ENCODE measurements at places on chromosomes 4 and X.

DNA sequence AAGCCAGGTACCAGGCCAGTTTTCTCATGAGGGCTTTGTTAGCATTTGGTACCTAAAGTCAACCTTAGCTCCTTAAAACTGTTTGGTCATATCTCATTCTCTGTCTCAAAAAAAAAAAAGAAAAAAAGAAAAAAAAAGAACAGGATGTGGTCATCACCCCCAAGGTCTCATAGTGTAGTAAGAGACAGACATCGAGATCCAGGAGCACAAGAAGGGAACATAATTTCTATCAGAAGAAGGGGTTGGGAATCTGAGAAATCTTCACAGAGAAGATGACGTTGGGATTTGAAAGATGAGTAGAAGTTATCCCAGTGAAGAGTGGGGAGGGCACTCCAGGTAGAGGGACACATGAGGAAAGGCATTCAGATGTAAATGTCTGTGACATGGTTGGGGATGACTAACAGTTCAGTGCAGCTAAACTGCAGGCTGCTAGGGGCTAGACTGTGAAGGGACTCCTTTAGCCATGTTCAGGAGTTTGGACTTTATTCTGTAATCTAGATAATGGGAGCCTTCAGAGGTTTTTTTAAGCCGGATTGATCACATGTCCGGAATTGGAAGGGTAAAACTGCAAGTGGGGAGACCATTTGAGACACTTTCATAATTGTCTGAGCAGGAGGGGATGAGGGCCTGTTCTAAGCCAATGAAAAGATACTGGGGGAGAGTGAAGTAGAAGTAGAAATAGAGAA lies 26.9 kb upstream of the GJB1 start:
- DNase-seq, result no peak

- no peak for DNase-seq
These were observed 121.9 kb downstream of the DKK2 start for GRCh38 chr4:106914223-106914622.

GRCh38 chr4:98833384-98833783 lies 95.5 kb downstream of the EIF4E start:
- no peak for DNase-seq

- no peak for DNase-seq
These were observed 55.5 kb upstream of the NYX start for GRCh38 chrX:41391606-41392005.

DNA sequence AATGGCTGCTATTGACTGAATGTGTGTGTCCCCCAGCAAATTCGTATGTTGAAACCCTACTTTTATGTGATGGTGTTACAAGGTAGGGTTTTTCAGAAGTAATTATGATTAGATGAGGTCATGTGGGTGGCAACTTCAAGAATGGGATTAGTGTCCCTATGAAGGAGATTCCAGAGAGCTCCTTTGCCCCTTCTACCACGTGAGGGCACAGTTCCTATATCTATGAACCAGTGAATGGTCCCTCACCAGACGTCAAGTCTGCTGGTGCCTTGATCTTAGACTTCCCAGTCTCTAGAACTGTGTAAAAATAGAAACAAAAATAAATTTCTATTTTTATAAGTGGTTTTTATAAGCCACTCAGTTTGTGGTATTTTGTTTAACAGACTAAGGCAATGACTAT lies 1137.6 kb upstream of the IGFBP7 start:
- peak; percentile 1 for DNase-seq

GRCh38 chr4:99361268-99361898 lies 8.8 kb upstream of the ADH1C start:
- DNase-seq, result no peak

GRCh38 chr4:159360549-159360948 lies 257.7 kb downstream of the RAPGEF2 start:
- DNase-seq, result no peak

GRCh38 chrX:118720058-118720707 lies 7.2 kb upstream of the IL13RA1 start:
- DNase-seq, result no peak

- DNase-seq, result no peak
These were observed 51.8 kb downstream of the TBL1X start for GRCh38 chrX:9516635-9517034.

DNA sequence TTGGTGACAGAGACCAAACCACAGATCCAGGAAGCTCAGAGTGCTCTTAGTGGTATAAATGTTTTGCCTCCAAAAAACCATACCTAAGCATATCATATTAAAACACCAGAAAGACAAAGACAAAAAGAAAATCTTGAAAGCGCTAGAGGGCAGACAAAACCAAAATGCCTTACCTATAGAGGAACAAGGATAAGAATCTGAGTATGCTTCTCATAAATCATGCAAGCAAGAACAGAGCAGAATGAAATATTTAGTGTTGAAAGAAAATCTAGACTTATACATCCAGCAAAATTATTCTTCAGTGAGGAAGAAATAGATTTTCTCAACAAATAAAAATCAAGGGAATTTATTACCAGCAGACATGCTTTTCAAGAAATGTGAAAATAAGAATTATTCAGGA lies 941.0 kb upstream of the INTU start:
- no peak for DNase-seq

DNA sequence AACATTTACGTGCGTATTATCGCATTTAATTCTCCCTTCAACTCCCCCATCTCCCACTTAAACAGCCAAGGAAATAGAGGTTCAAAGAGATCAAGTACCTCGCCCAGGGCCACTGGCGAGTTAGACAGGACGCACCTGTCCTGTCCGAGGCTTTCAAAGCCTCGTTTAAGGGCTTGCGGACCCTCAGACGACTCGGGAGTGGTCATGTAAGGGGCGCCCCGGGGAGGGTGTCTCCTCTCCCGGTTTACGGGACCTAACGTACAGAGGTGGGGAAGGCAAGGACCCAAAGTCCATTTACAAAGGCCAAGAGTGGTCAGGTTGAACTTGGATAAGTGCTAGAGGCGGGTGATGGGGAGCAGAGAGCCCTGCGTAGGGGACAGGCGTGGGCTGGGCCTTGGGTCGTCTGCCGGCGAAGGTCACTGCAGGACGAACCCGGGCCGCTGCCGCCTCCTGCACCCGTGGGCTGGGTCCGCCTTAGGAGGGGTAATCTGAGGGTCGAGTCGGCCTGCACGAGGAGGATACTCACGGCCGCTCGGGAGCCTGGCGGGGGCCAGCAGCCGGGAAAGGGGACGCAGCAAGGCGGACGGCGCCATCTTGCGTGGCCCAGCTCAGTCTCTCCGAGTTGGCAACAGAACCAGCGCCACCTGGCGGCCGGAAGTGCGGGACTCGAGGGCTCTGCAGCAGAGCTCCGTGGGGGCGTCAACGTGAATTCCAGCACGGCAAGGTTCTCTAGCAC lies 5.9 kb upstream of the NAA15 start:
- peak; percentile 92 for DNase-seq

- no peak for DNase-seq
These were observed 21.9 kb downstream of the CCKAR start for GRCh38 chr4:26468283-26468949.

DNA sequence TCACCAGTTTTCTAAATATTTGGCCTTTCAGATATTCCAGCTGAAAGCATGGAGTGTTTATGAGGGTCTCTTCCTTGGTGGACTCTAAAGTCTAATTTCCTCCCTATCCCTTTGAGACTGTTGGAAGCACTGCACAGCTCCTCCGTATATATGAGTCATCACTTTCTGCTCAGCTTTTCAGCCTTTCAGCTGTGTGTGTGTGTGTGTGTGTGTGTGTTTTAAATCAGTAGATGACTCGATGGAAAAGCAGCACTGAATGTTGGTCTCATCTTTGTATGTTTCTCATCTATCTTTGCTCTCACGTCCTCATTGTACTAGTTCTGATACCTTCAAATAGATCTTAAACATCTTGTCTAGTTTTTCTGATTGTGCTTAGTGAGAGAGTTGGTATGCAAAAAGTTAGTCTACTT lies 81.6 kb downstream of the ZFX start:
- DNase-seq, result peak; percentile 75

DNA sequence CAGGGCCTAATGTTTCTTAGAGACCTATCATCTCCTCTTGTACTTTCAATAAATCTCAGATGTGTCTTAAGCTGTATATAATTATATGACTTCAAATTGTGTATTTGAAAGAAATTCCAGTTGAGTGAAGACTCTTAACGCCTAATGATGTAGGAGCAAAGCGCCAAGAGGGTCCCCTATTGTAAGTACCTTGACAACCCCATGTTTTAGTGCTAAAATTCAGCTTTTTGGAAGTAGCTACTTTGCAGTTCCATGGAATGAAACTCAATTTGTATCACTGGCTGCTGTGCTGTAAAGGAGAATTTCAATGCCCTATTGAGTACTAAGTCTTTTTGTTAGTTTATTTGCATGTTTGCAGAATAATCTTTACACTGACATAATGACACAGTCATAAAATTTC lies 1826.6 kb upstream of the AGA start:
- DNase-seq, result no peak

- no peak for DNase-seq
These were observed 192.1 kb downstream of the ADAMTS3 start for GRCh38 chr4:72376901-72377300.

- DNase-seq, result peak; percentile 29
These were observed 15.7 kb upstream of the BANK1 start for GRCh38 chr4:101774807-101775206.

DNA sequence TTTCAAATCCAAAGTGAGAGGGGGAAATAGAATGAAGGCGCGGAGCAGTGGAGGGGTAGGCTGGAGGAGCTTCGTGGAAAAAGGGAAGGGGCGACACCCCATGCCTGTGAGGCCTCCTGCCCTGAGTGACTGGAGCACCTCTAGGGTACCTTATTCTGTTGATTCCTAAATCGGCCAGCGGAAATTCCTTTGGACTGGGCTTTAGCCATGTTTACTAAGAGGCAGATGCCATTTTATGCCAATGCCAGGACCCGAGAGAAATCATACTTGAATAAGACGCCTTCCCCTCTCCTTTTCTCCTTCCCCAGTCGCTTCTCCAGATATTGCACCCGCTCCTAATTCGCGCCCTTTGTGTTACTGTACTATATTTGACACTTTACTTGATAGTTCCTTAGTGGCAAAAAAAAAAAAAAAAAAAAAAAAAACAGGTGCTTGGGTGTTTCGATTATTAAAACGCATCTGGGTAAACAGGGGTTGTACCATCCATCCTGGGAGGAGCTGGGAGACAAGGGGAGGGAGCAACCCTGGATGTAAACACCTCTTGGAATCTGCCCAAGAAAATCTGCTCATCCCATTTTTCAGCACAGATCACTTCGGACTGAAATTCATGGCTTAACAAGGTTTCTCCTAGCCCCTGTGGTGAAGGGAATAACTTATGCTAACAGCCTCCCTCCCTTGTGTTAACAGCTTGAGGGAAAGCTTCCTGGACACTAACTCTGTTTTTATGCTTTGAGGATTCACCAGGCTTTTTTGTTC lies 1.5 kb downstream of the BMP3 start:
- DNase-seq, result peak; percentile 39

DNA sequence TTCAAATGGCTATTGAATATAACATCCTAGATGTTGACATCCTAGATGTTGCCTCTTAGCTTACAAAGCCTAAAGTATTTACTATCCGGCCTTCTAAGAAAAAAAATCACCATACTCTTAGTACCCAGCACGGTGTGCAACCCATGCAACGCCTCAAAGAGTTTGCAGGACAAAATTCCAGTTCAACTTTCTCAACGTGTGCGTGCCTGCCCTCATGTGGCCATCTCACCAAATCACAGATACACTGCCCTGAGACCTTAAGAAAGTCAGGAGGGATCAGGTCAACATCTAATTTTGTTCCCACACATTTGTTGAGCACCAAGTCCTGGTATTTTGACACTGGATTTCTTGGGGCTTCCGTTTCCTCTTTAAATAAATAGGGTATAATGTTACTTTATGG lies 68.3 kb downstream of the CRMP1 start:
- peak; percentile 73 for DNase-seq

DNA sequence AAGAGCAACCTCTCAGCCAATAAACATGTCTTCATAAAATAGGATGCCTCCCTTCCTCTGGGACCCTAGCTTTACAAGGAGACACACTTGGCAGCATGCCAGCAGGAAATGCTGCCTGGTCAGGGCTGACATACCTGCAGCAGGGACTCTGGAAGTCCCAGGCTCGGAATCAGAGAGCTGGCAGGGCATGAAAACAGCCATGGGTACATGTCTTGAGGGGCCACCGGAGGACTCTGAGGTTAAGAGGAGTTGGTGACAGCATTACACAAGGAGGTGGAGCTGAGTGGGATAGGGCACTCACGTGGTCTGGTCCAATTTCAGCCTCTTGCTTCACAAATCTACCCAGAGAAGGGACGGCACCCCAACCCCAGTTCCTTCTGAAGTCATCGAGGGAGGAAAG lies 15.7 kb downstream of the MSX1 start:
- DNase-seq, result peak; percentile 41

GRCh38 chr4:1637580-1638271 lies 46.4 kb downstream of the FAM53A start:
- no peak for DNase-seq

GRCh38 chr4:85548116-85548515 lies 73.2 kb downstream of the ARHGAP24 start:
- DNase-seq, result peak; percentile 4

DNA sequence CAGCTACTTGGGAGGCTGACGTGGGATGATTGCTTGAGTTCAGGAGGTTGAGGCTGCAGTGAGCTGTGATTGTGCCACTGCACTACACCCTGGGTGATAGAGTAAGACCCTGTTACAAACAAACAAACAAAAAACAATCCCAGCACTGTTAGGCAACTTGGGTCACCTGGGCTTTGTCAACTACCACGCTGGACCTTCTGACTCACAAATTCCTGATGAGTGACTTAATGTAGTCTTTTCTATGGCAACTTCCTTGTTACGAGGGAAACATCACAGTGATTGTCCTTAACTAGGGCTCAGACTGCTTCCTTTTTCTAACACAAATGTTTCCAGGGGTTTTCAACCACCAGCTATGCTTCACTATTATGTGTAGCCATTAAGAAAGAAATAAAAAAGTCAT lies 128.8 kb upstream of the GPC4 start:
- DNase-seq, result peak; percentile 84

DNA sequence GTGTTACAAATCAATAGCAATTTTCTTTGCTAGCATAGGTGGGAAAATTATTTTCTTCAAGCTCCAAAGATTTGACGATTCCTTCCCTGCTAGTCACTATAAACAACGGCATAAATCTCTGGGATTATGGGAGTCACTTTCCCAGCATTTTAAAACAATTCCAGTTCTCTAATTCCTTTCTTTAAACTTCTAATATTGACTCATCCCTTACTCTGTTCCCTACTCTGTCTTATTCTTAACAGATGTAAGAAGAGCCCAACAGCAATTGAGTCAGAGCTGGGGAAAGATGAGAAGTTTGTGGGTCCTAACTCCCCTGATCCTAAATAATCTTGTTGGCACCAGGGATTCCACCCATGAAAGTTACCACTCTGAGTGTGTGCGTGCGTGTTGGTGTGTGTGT lies 47.4 kb upstream of the IL21 start:
- no peak for DNase-seq

DNA sequence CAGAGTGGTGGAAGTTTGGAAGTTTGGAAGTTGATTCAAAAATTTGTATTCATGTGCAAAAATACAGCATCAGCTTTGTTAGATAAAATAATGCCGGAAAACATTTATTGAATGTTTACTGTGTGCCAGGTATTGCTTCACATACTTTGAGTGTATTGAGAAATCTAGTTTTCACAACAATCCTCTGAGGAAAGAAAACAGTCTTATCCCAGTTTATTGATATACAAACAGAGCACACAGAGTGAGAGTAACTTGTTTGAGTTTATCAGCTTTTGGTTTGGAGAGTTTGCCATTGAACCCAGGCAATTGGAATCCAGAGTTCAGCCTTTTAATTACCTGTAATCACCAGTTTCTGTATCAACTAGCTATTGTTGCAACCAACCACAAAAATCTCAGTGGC lies 127.2 kb upstream of the RPS6KA3 start:
- DNase-seq, result no peak

Data from DMS53 (cell line).